ENCODE measurements at places on chromosomes 3 and 15. TPM values are rescaled to one million over a fixed set of nuclear protein-coding genes. Genes with fewer than 3 reads are reported as not detected.

Gene PIGX
- total RNA-seq: 14.9 TPM

Gene RAB43
- 19.4 TPM for total RNA-seq

DNA sequence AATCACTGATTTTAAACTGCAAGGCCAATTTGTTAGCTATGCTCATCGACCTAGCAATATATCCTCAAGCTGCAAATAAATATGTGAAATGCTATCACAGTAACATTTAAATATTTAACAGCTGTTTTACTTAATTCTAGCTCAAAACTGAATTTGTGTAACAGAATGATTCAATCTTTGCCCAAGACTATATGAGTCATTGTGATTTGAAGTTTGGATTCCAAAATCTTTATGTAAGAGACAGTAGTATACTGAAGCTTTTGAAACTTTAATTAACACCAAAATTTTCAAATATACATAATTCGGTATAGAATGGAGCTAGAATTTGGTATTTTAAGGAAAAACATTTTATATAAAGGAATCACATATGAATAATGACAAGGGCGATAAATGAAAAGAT is 603.0 kb upstream of the ROBO2 start:
- DNase-seq: no peak

Gene IL5RA
- not detected for total RNA-seq

DNA sequence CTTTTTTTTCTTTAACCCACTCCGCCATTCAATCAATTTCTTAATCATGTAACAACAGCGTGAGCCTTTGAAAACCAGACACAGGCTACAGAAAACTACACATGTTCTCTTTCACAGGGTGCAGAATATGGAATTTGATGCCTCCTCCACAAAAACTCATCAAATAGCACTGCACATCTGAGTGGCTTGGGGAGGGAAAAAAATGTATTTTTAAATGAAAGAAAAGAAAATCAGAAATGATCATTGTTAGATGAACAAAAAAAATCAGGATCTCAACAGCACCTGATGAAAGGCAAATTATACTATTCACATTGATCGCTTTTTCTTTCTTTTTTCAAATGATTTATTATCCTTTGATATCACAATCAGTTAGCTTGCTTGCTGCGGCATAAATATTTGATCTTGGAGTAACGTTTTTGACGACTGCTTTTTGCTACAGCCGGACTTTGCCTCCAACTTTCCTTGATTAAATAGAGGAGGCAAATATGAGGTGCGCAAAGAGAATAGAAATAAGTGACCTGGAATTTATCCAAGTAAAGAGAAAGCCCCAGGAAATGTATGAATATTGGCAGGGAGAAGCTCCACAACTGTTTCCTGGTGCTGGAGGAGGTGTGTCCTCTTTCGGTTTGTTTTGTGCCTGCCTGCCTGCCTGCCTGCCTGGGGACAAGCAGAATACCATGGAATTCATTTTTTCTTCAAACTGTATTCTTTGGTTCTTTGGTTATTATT is 63.1 kb downstream of the EDEM1 start:
- no peak for DNase-seq

GRCh38 chr15:47299846-47300434 is 417.4 kb upstream of the SEMA6D start:
- no peak for DNase-seq
